Neuronal stem cell (in vitro differentiated cells): ENCODE measurements at places on chromosomes 4 and X.

DNA sequence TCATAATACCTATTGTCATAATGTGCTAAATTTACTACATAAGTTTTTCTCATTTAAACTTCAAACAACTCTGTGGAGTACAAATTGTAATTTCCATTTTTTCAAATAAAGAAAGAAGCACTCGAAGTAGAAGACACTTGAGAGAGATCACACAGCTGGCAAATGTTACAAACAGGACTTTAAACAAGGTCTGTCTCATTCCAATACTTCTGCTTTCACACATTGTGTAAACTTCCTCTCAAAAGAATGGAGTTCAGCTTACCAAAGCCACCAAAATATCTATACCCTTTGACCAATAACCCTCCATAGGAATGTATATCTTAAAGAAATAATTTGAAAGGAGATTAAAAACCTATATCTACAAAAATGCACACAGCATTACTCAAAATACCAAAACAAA, 88.3 kb downstream of the OPHN1 start:
- no peak for DNase-seq

DNA sequence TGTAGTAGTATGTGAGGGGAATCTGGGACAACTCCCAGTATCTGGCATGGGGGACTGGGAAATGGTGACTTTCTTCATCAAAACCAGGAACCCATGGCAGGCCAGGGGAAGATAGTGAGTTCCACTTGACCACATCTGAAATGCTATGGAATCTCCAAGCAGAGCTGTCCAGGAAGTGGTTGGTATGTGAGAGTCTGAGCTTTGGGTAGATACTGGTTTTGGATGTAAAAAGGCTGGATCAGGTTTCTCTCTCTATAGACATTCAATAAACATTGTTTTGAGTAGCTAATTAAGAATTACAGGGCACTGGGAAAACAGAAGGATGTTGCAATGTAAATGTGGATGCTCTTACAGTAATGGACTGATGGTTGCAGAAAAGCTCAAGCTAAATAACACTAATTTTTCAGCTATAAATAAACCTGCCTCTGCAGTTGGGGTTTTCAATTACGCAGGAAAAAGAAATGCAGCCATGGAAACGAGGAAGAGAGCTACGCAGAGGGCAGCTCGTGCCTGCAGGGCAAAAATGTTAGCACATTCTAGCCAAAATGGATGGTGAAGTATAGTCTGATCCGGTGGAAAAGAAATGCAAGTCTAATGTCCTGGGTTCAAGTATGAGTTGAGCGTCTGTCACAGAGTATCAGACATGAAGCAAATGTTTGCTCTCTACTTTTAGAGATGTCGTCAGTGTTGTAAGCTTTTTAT, 13.4 kb upstream of the CHRNA9 start:
- no peak for DNase-seq

- DNase-seq = no peak
These were observed 24.0 kb upstream of the IQSEC2 start for GRCh38 chrX:53305219-53305995.

DNA sequence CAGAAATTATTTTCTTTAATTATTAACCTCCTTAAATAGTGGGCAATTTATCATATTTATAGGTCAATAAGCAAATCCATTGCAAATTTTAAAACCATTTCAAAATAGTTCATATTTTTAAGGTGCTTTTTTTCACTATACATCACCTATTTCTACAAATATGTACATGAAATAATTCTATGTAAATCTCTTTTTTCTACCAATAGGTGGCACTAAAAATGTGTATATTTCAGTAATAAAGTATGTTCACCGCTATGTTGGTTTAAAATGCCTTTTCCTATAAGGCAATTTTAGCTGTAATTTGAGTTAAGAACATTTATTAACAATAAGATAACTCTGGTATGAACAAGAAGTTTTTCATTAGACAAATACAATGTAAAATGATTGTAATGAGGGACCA, 672.2 kb downstream of the KCTD8 start:
- no peak for DNase-seq

GRCh38 chr4:155509555-155509954, 132.8 kb upstream of the MAP9 start:
- no peak for DNase-seq

DNA sequence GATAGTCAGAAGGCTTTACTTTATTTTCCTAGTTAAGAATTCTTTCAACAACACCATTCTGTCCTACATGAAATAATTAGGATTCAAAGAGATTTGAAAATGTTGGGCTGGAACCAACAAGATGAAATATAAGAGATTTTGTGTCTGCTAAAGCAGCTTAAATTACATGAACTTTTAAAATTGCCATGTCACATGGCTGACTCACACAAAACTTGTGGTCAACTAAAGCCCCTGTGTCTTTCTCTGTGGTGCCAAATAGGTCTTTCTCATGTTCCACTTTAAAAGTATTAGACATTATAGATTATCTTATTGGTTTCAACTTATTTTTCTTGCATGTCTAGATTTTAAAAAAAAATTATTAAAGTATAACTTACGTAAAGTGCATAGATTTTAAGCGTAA, 60.8 kb upstream of the FHL1 start:
- no peak for DNase-seq
